ENCODE measurements at places on chromosomes 12 and 14. TPM values are rescaled to one million over a fixed set of nuclear protein-coding genes. Genes with fewer than 3 reads are reported as not detected.

Gene PTGER2
- not detected for total RNA-seq

- DNase-seq = no peak
Measured at GRCh38 chr14:69928111-69928523, 48.9 kb downstream of the SMOC1 start.

DNA sequence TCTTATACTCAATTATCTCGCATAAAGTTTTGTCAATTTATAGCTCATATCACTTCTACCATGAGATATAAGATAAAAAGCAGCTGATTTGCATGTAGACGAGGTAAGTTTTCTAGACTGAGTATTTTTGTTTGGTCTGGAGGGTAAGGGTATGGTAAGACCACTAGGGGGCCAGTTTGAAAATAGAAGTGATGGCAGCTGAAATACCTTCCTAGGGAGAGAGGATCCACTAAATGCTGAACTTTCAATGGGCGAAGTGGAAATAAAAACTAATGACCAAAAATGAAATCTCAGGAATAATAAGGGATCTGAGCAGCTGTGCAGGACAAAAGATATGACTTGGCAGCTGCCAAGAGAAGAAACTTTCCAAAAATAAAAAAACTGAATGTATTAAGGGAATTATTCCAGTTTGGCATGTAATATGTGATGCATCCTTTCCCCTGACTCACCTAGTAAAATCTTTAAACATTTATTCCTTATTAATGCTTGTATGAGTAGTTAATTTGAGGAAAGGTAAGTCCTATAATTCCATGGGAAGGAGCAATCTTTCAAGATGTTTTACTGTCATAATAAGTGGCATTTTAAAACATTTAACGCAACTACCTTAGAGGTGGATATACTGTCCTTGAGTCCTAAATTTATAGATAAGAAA, 754.5 kb downstream of the C12orf50 start:
- DNase-seq = peak; percentile 63

GRCh38 chr14:23364164-23365035, 572 bp downstream of the EFS start:
- DNase-seq = no peak
